ENCODE measurements at places on chromosomes 5 and 9. TPM values are rescaled to one million over a fixed set of nuclear protein-coding genes. Genes with fewer than 3 reads are reported as not detected.

GRCh38 chr9:29625292-29625731 lies 2052.0 kb upstream of the C9orf72 start:
- DNase-seq = no peak

DNA sequence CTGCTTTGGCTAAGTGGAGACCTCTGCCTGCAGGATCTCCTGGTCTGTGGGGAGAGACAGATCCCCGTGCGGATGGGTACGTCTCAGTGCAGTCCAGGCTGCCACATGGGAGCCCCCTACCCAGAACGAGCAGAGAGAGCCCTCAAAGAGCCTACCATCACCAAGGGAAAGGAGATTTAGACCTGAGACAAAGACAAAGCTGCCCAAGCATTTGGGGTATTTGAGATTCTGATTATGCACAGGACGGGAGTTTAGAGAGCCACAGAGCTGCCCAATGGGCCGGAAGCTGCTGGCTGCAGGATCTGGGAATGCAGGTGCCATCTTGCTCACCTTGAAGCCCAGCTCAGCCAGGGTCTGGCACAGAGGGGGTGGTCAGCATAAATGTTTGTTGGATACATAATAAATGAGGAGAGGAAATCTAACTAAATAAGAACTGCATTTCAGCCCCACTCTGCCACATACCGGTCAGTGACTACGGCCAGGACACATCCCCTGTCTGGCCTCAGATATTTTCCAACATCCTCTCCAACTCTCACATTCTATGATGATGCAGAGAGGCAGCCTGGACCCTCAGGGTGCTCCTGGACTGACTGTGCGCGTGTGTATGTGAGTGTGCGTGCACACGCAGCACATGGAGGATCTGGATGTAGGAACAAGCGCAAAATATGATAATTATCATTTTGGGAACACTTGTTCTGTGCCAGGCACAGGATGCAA lies 157.8 kb downstream of the FGF18 start:
- DNase-seq = no peak

DNA sequence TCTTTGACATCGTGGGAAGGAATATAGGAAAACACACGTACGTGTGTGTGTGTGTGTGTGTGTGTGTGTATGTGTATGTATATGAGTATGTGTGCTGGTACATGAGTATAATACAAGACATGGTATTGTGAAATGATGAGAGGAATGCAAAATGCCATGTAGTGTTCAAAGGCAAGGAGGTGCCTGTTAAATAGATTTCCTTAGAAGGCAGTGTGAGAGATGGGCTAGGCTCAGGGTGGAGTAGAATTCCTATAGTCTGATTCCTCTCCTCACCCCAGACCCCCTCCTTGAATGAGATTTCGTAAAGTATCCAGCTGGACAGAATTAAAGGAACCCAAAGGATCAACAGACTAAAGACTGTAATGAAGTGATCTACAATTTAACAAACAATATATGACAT lies 11.1 kb downstream of the GPR21 start:
- no peak for DNase-seq

DNA sequence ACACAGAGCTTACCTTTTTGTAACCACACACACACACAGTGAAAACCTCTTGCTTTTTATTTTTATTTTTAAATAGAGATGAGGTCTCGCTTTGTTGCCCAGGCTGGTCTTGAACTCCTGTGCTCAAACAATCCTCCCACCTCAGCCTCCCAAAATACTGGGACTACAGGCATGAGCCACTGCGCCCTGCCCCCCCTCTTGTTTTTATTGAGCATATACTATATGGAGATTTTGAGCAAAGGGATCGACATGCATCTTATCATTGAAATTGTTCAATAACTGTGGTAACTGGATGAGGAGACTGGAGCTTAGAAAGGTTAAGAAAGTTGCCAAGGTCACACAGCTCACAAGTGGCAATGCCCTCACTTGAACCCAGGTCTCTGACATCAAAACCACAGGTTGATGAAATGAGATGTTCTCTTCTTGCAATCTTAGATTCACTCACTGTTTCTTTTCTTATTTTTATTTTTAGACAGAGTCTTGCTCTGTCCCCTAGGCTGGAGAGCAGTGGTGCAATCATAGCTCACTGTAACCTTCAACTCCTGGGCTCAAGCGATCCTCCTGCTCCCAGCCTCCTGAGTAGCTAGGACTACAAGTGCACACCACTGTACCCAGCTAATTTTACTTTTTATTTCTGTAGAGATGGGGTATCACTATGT lies 26.8 kb upstream of the STXBP1 start:
- DNase-seq = no peak

DNA sequence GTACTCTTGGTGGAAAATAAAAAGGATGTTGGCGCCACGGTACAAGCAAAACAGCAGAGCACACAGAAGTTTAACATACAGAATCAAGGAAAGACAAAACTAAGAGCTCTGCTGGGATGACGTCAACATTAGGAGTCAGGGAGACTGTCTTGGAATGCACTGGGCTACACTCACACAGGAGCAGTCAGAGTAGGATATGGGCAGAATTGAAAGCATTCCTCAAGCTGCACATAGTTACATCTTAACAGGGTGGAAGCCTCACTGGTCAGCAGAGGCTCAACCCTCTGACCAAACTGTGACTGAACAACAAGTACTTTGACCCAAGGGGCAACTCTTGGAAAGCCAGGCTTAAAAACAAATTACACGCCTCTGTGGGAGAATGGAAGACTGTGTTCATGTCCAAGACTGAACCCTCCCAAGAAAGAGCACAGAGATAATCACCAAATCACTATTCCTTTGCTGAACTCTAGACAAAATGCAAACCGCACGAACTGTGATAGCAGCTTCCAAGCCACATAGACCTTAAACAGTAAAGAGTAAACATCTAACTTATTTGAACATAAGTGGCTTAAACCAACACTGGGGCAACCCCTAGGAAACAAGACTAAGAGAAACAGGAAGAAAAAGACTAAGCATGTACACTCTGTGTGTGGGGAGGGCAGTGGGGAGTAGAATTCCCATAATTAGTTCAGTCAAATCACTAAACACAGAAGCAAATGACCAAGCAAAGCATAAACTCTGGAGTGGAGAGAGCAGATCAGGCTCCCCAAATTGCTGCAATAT lies 772.7 kb downstream of the PRELID2 start:
- no peak for DNase-seq

DNA sequence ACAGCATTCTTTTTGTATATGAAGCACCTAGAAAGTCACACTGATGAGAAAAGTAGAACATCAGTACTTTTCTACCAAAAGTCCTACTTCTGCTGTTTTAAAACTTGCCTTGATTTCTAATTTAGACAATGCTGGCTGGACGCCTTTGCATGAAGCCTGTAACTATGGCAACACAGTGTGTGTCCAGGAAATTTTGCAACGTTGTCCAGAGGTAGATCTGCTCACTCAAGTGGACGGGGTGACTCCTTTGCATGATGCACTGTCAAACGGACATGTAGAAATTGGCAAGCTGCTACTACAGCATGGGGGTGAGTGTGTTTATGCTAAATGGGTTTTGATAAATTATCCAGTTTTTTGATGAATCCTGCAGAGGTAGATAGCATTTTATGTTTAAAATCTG lies 73.5 kb downstream of the SLF1 start:
- DNase-seq = no peak

GRCh38 chr5:161545344-161546094 lies 1.0 kb downstream of the GABRB2 start:
- no peak for DNase-seq

DNA sequence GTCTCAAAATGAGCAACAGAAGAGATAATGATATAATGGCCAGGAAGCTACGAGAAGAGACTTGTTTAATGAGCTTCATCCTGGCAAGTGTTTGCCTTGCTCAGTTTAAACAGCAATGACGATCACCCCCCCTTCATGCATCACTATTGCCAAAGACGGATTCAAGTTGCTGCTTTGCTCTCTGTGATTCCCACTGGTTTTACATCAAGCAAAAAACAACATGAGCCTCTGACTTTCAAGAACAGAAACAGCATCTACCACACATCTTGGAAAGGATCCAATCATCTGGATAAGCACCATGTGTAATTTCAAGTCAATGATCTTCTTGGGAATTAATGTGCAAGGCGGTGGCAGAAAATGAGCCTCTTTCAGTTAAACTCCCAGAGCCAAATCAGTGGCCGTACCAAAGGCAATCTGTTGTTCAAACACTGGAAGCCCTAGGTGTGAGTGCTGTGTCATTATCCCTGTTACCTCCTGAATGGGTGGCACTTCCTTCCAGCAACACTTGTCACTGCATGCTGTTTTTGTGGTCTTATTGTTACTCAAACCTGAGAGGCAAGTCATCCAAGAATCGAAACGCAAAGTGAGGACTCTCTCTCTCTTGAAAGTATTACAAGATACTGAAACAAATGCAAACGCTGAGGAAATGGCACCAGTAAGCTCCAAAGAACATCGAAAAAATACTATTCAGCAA lies 72.8 kb downstream of the MED27 start:
- DNase-seq = no peak

GRCh38 chr9:90975781-90976538 lies 174.3 kb downstream of the SYK start:
- DNase-seq = no peak

- DNase-seq = no peak
Observed at GRCh38 chr9:33931326-33931725, 114.4 kb downstream of the UBE2R2 start.

- no peak for DNase-seq
Observed at GRCh38 chr5:178201221-178201926, 3.0 kb upstream of the HNRNPAB start.

DNA sequence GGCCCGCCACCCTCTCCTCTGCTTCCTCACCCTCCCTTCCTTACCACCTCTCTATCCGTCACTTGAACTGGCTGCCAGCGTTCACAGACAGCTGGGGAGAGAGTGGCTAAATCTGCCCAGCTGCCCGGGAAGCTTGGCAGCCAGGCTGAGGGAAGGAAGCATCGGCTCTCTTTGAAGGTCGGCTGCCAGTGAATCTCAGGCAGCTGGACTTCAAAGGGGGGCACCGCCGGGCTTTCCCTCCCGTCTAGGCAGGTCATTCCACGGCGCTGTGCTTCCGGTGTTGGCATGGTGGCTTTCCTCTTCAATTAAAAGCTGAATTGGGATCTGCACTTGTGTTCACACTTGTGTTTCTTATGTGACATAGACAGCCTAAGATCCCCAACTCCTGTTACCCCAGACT lies 174.0 kb downstream of the GDNF start:
- no peak for DNase-seq

- DNase-seq = no peak
Observed at GRCh38 chr9:70410368-70410767, 4.1 kb downstream of the KLF9 start.

DNA sequence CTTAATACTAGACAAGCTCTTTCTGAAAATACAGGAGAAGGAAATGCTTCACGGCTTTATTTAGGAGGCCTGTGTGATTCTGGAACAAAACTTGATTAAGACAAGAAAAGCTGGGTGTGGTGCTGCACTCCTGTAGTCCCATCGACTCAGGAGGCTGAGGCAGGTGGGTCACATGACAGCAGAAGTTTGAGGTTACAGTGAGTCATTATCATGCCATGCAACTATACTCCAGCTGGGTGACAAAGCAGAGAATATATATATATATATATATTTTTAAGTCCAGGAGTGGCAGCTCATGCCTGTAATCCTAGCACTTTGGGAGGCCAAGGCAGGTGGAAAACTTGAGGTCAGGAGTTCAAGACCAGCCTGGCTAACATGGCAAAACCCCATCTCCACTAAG lies 33.1 kb upstream of the SPIN1 start:
- DNase-seq = no peak

- DNase-seq = no peak
Observed at GRCh38 chr5:159978358-159978757, 30.6 kb upstream of the TTC1 start.

GRCh38 chr5:38663249-38663648 lies 106.8 kb upstream of the LIFR start:
- DNase-seq = no peak

DNA sequence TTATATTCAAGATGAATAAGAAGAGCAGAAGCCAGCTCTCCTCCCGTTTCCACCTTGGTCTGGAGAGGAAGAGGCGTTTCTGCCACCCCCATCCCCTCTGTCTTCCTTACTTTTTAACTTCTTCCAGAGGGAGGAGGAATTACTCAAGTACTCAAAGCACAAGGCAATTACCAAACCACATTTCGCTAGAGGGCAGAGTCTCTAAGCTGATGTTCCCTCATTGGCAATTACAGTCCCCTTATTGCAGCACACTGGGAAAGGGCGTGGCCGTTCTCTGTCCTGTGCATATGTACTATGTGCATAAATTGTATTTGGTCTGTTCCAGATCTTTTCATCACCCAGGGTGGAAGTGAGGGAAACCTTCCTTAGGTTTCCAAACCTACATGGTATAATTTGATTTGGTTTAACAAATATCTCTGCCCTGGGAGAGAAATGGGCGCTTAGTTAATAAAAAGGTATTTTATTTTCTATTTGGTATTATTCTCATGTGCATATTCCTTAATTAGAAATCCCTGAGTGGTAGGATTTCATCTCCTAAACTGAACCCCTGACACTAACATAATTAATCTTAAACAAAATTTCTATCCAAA lies 29.8 kb upstream of the ALDOB start:
- no peak for DNase-seq

- no peak for DNase-seq
Observed at GRCh38 chr9:78781681-78782080, 484.8 kb downstream of the PSAT1 start.

DNA sequence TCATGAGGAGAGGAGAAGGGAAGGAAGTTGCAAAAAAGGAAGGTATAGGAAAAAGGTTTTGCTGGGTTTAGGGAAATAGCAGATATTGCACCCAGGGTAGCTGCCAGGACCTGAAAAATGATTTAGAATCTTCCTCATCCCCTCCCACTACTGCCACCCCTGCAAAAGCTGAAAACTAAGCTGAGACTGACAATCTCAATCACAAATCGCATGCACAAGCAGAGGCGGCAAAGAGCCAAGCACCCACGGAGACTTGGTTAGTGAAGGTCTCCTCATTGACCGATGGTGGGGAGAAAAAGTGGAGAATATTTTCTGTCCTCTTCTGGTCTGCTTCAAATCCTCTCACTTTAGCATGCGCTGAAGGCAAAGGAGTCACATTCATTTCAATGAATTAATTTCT lies 39.1 kb upstream of the PAM start:
- DNase-seq = no peak

GRCh38 chr9:85224729-85225128 lies 517.0 kb downstream of the AGTPBP1 start:
- no peak for DNase-seq

HRH2 gene
- 23.8 TPM for total RNA-seq

MAMDC4 gene
- 3.7 TPM for total RNA-seq

VCP gene
- 259 TPM for total RNA-seq

STK32A gene
- not detected for total RNA-seq

HTR4 gene
- not detected for total RNA-seq

PRRT1B gene
- not detected for total RNA-seq

CTNND2 gene
- total RNA-seq = 0.15 TPM

ZNF354C gene
- 11.8 TPM for total RNA-seq

PCDHGA12 gene
- 0.32 TPM for total RNA-seq

ANKRD33B gene
- total RNA-seq = 0.30 TPM

RAI14 gene
- total RNA-seq = not detected

ZCCHC10 gene
- total RNA-seq = 16.0 TPM

ERP44 gene
- total RNA-seq = 16.0 TPM

IL9 gene
- not detected for total RNA-seq

DPM2 gene
- total RNA-seq = 37.8 TPM

CHSY3 gene
- not detected for total RNA-seq

Measured in naive thymus-derived CD4-positive, alpha-beta T cell (primary cell).